ENCODE measurements at places on chromosomes 11 and 22. TPM values are rescaled to one million over a fixed set of nuclear protein-coding genes. Genes with fewer than 3 reads are reported as not detected.

DNA sequence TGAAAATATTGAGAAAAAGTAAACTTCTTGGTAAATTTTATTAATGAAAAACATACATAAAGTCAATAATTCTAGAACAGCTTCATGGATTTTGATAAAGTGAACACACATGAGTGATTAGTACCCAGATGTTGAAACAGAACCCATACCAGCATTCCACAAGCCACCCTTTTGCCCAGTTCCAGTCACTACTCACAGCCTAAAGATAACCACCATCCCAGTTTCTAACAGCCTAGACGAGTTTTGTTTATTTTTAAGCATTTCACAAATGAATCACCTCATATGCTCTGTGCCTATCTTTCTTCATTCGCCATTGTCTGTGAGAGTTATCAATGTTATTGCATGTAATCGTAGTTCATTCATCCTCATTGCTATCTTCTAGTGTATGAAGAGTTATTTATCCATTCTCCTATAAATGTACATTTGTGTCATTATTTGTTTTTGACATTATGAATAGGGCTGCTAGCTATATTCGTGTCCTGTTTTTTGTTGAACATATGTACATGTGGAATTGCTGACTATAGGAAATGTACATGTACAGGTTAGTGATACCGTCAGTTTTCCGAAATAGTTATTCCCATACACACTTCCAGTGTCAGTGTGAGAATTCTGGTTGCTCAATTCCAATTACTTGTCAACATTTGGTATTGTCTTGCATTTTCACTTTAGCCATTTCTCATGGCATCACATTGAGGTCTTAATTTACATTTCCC lies 44.5 kb upstream of the TEAD1 start:
- H3K27ac ChIP-seq, result peak overlapping the region; percentile 14
- H3K4me3 ChIP-seq, result no peak overlapping the region
- H3K27me3 ChIP-seq, result no peaks in the 10 kb centered on the region
- no peaks in the 10 kb centered on the region for H3K36me3 ChIP-seq
- peaks cover 16% of the 10 kb centered on the region for H3K4me1 ChIP-seq

The NLRP14 gene
- total RNA-seq, result under 0.01 TPM

DNA sequence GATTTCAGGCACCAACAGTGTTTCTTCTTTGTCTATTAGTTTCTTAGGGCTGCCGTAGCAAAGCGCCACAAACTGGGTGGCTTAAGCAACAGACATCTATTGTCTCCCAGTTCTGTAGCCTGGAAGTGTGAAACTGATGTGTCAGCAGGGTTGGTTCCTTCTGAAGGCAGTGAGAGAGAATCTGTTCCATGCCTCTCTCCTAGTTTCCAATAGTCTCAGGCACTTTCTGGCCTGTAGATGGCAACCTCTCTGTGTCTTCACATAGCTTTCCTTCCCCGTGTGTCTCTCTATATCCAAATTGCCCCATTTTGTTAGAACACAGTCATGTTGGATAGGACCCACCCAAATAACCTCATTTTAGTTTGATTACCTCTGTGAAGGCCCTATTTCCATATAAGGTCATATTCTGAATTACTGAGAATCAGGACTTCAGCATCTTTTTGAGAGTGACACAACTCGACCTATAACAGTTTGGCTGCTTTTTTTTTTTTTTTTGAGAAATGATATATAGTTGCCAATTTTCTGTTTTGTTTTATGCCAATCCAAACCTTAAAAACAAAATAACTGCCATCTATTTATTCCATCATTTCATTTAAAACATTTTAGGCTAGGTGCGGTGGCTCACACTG lies 108.2 kb downstream of the SLC36A4 start:
- H3K27me3 ChIP-seq, result no peaks in the 10 kb centered on the region
- peaks cover 11% of the 10 kb centered on the region for H3K4me1 ChIP-seq
- H3K4me3 ChIP-seq, result no peak overlapping the region

DNA sequence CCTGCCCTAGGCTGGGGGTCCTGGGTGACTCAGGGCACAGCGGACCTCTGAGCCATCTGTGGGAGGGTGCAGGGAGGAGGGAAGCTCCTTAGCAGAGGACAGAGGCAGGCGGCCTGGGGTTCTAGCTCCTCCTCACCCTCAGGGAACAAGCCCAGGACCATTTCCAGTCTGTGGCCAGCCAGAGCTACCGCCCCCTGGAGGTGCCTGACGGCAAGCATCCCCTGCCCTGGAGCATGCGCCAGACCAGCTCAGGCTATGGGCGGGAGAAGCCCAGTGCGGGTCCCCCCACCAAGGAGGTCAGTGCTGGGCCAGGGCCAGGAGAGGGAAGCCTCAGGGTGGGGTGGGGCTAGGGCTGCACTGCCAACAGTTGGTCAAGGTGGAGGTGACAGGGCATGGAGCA lies 26.0 kb upstream of the LRRC10B start:
- H3K4me1 ChIP-seq, result no peaks in the 10 kb centered on the region

GRCh38 chr11:94775567-94776327 lies 7.6 kb downstream of the AMOTL1 start:
- H3K4me1 ChIP-seq, result peaks cover 23% of the 10 kb centered on the region
- no peaks in the 10 kb centered on the region for H3K27me3 ChIP-seq
- H3K36me3 ChIP-seq, result no peaks in the 10 kb centered on the region
- H3K4me3 ChIP-seq, result no peak overlapping the region

The MFRP gene
- total RNA-seq, result not detected

The TEAD1 gene
- total RNA-seq, result 176 TPM

The KREMEN1 gene
- 6.5 TPM for total RNA-seq

The BTG4 gene
- total RNA-seq, result not detected

GRCh38 chr11:119572481-119573424 lies 149.8 kb upstream of the THY1 start:
- H3K27me3 ChIP-seq, result peaks cover 27% of the 10 kb centered on the region
- peak; percentile 2 for DNase-seq
- peaks cover 12% of the 10 kb centered on the region for H3K4me1 ChIP-seq

The RASGRP2 gene
- 0.29 TPM for total RNA-seq

GRCh38 chr11:567629-568292 lies 7.0 kb downstream of the RASSF7 start:
- DNase-seq, result no peak
- no peak overlapping the region for H3K27ac ChIP-seq
- H3K4me3 ChIP-seq, result peak overlapping the region; percentile 59
- H3K27me3 ChIP-seq, result peaks cover 14% of the 10 kb centered on the region
- H3K36me3 ChIP-seq, result no peaks in the 10 kb centered on the region
- peaks cover 2% of the 10 kb centered on the region for H3K4me1 ChIP-seq

The TSPAN32 gene
- 0.59 TPM for total RNA-seq

The HEPN1 gene
- total RNA-seq, result not detected

DNA sequence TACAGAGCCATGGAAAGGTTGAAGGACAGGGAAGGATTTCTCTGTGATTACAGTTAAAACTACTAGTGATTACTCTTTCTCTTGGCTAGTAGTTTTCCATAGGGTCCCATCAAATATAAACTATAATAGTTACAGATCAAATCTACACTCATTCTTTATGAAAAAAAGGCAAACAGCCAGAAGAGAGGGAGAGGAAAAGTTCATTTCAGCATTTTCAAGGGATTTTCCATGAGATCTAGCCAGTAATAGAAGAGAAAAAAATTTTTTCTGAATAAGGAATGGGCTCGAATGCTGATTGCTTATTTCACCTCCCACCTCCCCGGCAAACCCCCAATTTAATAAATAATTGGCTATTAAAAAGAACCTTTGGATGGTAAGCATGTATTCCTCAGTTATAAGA lies 74.8 kb upstream of the BLID start:
- peaks cover 66% of the 10 kb centered on the region for H3K4me1 ChIP-seq
- DNase-seq, result no peak
- peaks cover 20% of the 10 kb centered on the region for H3K36me3 ChIP-seq
- no peaks in the 10 kb centered on the region for H3K27me3 ChIP-seq
- H3K27ac ChIP-seq, result peak overlapping the region; percentile 83

GRCh38 chr22:35839841-35840301 lies 122.2 kb downstream of the APOL5 start:
- no peaks in the 10 kb centered on the region for H3K36me3 ChIP-seq
- H3K4me3 ChIP-seq, result peak overlapping the region; percentile 81
- no peak for DNase-seq
- peaks cover 41% of the 10 kb centered on the region for H3K4me1 ChIP-seq
- H3K27me3 ChIP-seq, result no peaks in the 10 kb centered on the region
- peak overlapping the region; percentile 74 for H3K27ac ChIP-seq

DNA sequence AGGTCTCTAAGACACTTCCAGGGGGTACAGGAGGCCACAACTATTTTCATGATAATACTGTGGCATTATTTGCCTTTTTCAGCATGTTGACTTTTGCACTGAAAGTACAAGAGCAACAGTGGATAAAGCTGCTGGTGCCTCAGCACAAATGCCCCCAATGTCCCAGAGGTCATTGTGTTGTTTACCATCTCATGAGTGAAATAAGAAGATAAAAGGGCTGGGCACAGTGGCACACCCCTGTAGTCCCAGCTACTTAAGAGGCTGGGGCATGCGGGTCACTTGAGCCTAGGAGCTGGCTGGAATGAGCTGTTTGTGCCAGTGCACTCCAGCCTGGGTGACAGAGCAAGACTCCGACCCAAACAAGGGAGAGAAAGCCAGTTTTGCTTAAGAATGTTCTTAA lies 72.6 kb upstream of the RAB1B start:
- peaks cover 32% of the 10 kb centered on the region for H3K36me3 ChIP-seq
- DNase-seq, result no peak
- H3K27ac ChIP-seq, result no peak overlapping the region
- no peak overlapping the region for H3K4me3 ChIP-seq
- H3K27me3 ChIP-seq, result no peaks in the 10 kb centered on the region

- peak overlapping the region; percentile 90 for H3K27ac ChIP-seq
- peak; percentile 68 for DNase-seq
- peak overlapping the region; percentile 52 for H3K4me3 ChIP-seq
- H3K4me1 ChIP-seq, result peaks cover 51% of the 10 kb centered on the region
Observed at GRCh38 chr22:31680861-31681341, 18.9 kb upstream of the PISD start.

GRCh38 chr11:132254906-132255305 lies 884.5 kb downstream of the NTM start:
- H3K4me3 ChIP-seq, result no peak overlapping the region
- DNase-seq, result no peak
- peaks cover 4% of the 10 kb centered on the region for H3K4me1 ChIP-seq
